COLO829 (cell line): ENCODE measurements at places on chromosomes 1 and 21.

DNA sequence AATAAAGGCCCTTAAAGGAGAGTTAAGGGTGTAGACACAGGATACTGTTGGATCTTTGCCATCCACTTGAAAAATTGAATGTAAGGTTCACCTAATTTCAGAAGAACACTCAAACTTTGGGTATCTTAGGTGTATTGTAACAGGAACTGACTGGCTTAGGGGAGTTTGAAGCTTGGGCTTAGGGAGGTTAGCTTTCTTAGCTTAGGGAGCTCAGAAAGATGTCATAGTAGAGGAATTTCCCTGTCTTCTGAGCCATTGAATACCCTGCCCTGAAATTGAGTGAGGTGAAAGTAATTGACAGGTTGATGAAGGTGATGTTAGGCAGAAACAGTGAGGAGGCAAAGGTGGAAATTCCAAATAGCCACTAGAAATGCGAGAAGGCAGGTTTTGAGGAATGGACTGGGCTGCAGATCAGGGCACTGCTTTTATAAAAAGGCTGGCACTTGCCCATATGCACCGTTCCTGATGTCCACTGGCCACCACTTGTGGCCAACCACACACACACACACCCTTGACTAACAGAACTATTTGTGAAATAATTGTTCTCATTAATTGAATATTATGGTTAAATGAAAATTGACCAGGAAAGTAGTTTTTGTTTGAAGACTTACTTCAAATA lies 16.5 kb downstream of the BACH1 start:
- DNase-seq = no peak

GRCh38 chr1:153921803-153922075 lies 1.0 kb downstream of the GATAD2B start:
- no peak for DNase-seq

GRCh38 chr21:34182436-34182835 lies 109.1 kb downstream of the MRPS6 start:
- no peak for DNase-seq

- DNase-seq = no peak
These were observed 66.1 kb downstream of the UBE2U start for GRCh38 chr1:64269558-64269884.

- peak; percentile 26 for DNase-seq
These were observed 19.0 kb upstream of the L1TD1 start for GRCh38 chr1:62175568-62176179.

DNA sequence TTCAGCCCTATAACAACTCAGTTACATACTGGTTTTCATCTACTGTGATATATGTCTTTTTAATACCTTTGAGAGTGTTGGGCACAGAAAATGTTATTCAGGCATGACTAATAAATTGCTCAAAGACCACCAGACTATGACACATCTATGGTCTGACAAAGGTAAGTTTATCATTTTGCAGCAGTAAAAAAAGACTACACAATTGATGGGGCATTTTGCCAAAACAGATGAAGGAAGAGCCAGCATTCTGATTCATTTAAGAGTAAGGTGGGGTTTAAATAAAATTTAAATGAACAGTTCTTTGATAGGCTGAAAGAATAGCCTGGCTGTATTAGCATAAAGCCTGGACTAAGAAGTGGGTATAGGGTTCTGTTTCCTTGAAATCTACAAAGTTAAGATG lies 8.8 kb upstream of the RNPC3 start:
- DNase-seq = no peak

GRCh38 chr1:244353551-244354091 lies 98.1 kb downstream of the ADSS2 start:
- peak; percentile 96 for DNase-seq

- DNase-seq = peak; percentile 42
These were observed at the start of gene HPCA for GRCh38 chr1:32886004-32886827. HPCA (plus strand) TSS chr1:32886491; CDS start chr1:32888899, 2,408 bp downstream.

DNA sequence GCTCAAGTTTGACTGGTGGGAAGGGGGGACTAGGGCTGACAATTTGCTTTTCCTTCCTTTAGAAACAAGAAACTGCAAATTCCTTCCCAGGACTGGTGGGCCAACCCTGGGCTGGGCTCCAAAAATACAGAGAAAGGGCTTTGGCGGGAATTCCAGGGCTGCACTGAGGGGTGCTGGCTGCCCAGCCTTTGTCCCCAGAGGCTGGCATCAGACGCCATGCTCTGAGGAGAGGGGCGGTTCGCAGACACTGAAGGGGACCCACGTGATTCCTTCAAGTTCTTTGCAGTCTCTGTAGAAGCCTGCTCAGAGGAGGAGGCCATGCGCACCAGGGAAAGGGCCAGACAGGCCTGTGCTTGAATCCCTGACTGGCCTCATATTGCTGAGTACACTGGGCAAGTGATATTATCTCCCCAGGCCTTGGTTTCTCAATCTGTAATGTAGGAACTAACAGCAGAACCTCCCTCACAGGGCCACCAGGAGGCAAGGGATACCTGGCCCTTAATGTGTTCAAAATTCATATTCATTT lies 119.5 kb downstream of the EPHB2 start:
- no peak for DNase-seq

GRCh38 chr1:25810341-25811299 lies 9.1 kb upstream of the MTFR1L start:
- no peak for DNase-seq

- DNase-seq = no peak
These were observed 114.7 kb downstream of the MAP3K21 start for GRCh38 chr1:233442026-233442780.

DNA sequence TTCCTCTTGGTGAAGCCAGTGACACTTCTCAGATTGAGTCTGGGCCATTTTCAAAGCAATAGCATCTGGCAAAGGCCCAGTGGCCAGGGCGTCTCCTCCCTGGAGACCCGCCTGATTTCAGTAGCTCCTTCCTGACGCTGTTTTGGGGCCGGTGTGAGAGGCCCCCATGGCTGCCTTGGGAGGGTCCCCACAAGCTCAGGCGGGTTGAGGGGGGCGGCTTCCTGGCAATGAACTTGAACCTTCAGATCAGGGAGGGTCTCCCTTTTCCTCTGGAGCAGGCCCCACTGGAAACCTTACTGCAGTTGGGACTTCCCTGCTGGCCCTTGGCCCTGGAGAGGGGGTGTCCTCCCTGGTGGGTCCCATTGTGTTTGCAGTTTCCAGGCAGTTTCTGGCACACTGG lies 121.2 kb downstream of the CRYAA start:
- no peak for DNase-seq

- no peak for DNase-seq
These were observed 826.4 kb downstream of the PLA2G4A start for GRCh38 chr1:187655104-187655503.

- no peak for DNase-seq
These were observed 93.3 kb downstream of the IGSF21 start for GRCh38 chr1:18200918-18201317.

DNA sequence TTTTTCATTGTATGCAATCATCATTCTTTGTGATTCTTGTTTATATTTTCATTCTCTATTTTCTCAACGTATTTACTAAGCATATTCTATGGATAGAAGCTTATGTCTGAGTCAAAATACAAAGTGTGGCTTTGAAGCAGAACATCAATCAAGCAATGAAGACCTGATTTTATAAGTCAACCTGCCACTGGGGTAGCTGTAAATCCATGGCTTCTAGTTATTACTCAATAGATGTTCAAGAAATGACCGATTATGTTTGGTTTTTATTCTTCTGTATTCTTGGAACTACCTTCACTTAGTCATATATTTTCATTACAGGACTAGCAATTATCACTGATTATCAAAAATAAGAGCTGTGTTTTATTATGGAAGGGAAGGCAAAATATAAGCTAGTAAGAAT lies 20.5 kb upstream of the PTGS2 start:
- no peak for DNase-seq

DNA sequence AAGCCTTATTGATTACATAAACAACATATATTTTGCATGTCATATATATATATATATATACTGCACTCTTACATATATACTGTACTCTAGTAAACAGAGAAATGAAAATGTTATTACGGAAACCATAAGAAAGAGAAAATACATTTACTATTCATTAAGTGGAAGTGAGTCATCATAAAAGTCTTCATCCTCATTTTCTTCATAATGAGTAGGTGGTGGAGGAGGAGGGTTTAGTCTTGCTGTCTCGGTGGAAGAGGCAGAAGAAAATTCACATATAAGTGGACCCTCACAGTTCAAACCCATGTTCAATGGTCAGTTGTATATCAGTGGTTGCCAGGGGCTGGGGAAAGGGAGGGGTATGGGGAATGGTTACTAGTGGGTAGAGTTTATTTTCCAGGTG lies 8.0 kb upstream of the IFNLR1 start:
- DNase-seq = no peak

GRCh38 chr1:156113282-156113950 lies 1.1 kb upstream of the LMNA start:
- DNase-seq = no peak

GRCh38 chr1:160346463-160346862 lies 3.3 kb downstream of the NCSTN start:
- no peak for DNase-seq

DNA sequence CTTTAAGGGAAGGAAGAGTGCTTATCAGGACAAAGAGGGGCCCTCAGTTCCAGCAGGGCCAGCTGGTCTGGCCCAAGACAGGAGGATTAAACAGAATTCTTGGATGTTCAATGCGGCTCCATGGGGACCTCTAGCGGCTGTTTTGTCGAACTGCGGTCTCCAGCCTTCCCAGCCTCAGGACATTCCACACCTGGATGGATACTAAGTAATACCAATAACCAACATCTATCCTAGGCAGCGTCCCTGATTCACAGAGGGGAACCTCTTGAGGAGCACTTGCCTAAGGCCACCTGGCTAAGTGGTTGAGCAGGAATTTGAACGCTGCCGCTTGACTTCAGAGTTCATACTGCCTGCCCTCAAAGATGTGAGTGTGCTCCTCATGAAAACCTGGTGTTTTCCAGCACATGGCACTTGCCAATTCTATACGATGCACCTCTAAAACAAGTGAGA lies 15.5 kb upstream of the CD247 start:
- peak; percentile 93 for DNase-seq

DNA sequence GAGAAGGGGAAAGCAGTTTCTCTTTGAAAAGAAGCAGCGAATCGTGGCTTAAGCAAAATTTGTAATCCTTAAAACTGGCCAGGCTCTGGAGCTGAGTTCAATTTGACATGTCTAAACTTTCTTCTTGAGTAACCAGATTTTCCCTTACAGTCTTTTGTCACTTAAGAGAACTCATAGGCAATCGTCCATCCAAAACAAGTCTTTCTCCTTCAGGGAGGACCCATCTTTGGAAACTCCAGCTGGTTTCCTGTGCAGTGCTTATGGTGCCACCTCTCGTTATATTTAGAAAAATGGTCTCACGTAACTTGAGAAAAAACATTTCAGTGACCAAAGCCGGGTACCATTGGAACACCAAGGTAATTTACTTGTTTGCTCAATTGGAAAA lies 1.8 kb upstream of the PTTG1IP start:
- DNase-seq = no peak
